ENCODE measurements at places on chromosomes 13 and 19.

GRCh38 chr19:48715681-48716171 lies 3.8 kb downstream of the MAMSTR start:
- H3K27ac ChIP-seq = peak overlapping the region; percentile 91
- peak overlapping the region; percentile 55 for H3K4me3 ChIP-seq
- H3K36me3 ChIP-seq = no peaks in the 10 kb centered on the region
- no peaks in the 10 kb centered on the region for H3K4me1 ChIP-seq

DNA sequence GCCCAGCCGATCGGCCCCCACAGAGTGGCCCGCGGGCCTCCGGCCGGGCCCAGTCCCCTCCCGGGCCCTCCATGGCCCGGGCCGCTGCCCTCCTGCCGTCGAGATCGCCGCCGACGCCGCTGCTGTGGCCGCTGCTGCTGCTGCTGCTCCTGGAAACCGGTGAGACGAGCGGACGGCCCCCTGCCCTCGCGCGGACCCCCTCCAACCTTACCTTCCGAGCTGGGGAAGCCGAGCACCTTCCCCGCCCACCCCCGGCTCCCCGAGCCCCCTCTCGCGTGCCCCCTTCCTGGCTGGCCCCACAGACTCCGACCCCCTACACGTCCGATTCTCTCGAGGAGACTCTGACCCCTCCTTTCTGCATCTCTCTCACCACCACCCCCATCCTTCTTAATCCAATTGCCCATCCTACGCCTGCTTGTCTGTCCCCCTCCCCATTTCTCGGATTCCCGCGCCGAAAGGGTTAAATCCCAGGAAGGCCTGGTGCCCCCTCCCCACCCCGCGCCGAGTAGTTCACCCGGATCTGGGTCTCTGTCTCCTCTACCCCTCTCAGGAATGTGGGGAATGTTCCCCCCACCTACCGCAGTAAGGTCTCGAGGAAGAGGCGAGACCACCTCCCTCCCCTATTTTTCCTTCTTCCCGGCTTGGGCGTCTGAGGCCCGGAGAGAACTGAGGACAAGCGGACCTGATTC lies 502 bp downstream of the NECTIN2 start:
- H3K4me1 ChIP-seq = no peaks in the 10 kb centered on the region
- DNase-seq = no peak
- H3K4me3 ChIP-seq = peak overlapping the region; percentile 96
- H3K27ac ChIP-seq = peak overlapping the region; percentile 96
- no peaks in the 10 kb centered on the region for H3K27me3 ChIP-seq

DNA sequence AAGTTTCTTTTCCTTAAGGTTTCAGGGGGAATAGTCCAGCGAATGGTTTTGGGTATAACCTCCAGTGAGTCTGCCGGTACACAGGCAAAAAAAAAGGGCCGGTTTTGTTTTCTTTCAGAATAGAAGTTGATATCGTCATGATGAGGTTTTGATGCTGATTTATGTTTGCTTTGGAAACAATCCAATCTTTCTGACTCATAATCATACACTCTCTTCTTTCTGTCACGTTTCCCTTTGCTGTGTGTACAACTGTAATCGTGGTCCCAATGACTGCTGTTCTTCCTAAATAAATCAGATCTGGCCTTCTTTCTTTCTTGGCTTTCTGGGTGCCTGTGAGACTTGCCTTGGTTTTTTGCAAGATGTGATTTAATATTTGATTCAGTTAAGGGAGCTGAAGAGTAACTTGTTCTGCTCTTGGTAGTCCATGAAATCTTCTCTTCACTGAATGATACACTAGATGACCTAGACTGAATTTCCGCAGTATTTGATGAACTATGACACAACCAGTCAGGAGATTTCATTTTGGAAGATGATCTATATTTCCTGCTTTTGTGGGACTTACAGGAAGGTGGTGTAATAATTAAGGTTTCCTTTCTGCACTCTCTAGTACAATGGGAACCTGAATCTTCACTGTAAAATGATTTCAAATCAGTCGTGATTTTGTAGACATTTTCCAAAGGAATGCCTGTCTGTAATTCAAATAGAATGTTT lies 34.9 kb upstream of the METTL21C start:
- no peak overlapping the region for H3K27ac ChIP-seq
- no peak overlapping the region for H3K4me3 ChIP-seq
- no peaks in the 10 kb centered on the region for H3K36me3 ChIP-seq
- no peak for DNase-seq

- H3K27me3 ChIP-seq = no peaks in the 10 kb centered on the region
- no peak overlapping the region for H3K27ac ChIP-seq
- no peak for DNase-seq
- H3K36me3 ChIP-seq = no peaks in the 10 kb centered on the region
Observed at GRCh38 chr13:103794526-103794925, 728.3 kb upstream of the SLC10A2 start.

DNA sequence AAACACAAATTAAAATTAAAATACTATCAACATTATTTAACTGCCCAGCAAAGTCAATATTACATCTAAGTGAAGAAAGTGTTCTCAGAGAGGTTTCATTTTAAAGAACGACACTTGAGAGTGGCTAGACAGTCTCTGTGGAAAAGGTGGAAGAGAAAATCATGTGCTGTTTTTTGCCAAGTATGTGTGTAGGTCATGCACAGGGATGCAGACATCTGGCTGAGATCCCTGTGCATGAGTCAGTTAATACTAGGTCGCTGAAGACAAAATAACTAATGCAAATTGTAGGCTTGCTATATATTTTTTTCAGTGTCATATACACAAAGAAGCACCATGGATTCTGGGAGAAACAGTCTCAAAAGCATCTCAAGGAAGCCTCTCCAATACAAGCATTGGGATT lies 44.3 kb upstream of the ENOX1 start:
- H3K36me3 ChIP-seq = no peaks in the 10 kb centered on the region
- no peaks in the 10 kb centered on the region for H3K27me3 ChIP-seq
- no peak overlapping the region for H3K4me3 ChIP-seq
- H3K4me1 ChIP-seq = no peaks in the 10 kb centered on the region

Data from right atrium auricular region (tissue), 2 donors.